PC-9 (cell line): ENCODE measurements at places on chromosomes 7 and 10.

- no peak for DNase-seq
Measured at GRCh38 chr7:74182453-74183090, 8.4 kb downstream of the EIF4H start.

DNA sequence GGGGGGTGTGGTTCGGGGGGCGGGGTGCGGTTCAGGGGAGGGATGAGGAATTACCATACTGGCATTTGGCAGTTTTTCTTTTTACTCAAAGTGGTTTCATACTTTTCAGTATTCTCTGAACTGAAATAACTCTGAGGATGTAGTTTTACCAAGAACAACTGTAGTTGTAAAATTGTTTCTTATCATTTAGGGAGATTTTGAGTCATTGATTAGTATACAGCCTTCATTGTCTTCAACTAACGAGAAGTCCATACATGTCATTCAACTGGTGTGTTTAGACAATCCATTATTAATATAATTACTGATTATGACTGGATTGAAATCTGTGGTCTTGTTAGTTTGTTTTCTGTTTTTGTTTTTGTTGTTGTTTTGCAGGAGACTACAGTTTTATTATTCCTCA, 40.8 kb downstream of the COPG2 start:
- no peak for DNase-seq

DNA sequence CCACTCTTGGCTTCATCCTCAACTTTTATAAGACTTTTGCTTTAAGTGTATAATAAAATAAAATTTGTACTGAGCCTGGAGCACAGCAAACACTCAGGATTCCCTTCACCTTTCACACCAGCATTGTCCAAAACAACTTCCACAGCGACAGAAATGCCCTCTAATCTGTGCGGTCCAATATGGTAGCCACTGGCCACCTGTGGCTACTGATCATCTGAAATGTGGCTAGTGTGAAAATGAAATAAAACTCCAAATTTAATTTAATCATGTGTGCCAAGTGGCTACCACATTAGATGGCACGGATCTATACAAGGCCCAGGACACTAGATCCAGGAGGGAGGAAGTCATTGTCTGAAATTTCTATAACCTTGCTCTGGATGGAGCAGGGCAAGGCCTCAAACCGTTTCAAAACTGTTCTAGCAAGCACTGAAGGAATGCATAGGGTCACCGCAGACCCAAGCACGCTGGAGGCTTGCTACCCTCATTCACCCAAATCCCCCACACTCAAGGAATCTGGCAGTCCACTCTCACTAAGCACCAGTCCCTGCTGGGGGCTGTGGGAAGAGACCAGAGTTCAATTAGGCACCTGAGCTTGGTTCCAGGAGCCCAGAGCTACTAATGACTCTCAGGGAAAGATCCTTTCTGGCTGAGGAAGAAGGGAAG, 6.3 kb upstream of the MYO1G start:
- DNase-seq: peak; percentile 23

GRCh38 chr10:11687357-11687771, 54.8 kb upstream of the ECHDC3 start:
- DNase-seq: peak; percentile 97

DNA sequence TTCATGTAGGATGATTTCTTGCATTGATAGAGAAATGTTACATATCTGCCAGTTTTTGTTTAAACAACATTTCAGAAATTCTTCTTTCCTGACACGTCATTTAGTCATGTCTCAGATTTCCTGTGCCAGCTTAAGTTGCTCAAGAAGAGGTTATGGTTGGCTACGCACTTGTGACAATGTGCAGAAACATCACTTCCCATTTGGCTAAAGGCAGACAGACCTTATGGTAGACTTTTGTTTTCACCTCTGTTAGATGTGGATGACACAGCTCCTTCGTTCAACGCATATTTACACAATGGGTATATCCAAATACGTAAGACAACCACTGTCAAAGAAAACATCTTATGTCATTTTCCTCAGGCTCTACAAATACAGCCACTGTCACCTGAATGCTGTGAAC, 125.8 kb downstream of the DOCK4 start:
- peak; percentile 35 for DNase-seq

DNA sequence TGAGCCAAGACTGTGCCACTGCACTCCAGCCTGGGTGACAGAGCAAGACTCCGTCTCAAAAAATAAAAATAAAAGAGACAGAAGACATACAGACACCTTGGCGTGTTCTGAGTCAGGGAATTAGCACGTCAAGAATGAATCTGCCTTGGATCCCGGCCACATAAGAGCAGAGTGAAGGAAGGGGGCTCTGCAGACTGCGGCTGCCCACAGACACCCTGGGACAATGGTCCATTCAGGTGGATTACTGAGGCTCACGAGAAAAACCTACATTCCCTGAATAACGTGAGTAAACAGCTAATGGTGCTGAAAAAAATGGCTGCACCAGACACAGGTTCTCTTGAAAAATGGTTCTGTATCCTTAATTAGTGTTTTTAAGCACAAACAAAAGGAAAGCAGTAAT, 100.1 kb upstream of the FGFR2 start:
- no peak for DNase-seq

DNA sequence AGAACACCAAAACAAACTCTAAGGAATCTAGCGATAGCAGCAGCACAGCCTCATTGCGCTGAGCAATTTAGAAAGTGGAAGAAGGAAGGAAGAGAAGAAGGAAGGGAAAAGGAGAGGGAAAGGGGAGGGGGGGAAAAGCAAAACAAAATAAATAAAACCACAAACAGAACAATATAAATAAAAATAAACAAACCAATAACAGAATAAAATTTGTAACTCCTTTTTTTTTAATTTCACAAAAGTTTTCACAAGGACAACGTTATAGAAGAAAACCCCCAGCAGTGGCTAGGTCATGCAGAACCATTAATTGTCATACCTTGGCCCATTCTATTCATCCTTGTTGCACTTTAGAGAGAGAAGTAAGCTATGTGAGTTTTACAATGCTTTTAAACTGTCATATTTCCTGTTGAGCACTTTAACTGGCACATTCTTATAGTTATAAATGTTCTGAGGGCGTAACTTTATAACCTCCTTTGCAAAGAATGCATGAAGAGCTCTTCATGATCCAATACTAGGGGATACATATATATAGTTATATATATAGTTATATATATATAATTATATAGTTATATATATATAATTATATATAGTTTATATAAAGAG, 752.8 kb downstream of the KCNMA1 start:
- DNase-seq: no peak

DNA sequence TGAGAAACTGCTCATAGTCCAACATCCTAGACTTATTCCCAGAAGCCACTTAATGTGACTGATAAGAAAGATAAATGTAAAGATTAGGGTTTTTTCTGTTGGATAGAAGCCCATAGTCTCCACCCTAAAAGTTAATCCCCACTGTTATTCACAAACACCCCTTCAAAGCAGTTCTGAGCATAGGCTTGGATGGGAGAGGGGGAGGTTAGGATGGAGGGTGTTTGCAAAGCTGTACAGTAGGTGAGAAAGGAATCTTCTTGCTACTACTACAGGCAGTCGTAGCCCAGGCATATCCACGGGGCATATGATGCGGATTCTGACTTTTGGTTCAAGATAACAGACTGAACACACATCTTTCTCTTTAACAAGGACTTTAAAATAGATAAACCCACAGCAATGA, 535.9 kb downstream of the PHTF2 start:
- DNase-seq: no peak

GRCh38 chr10:86042161-86042560, 324.4 kb downstream of the GRID1 start:
- DNase-seq: no peak

DNA sequence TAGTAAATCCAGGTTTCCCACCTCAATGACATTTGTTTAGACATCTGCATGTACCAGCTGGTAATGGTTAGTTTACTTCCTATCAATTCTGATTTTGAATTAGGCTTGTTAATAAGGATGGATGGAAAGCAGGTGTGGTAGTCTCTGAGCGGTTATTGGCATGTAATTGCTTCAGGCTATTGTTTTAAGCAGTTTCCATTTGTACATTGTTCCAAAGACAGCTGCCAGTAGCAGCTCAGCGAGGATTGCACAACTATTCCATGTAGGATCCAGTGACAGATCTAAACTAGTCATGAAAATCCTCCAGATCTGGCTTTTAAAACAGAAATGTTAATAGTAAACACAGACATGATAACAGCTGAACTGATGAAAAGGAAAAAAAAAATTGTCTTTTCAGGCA, 436.0 kb upstream of the ADARB2 start:
- no peak for DNase-seq

GRCh38 chr7:141369422-141369821, 181.8 kb upstream of the AGK start:
- no peak for DNase-seq

- DNase-seq: no peak
Measured at GRCh38 chr10:131569851-131570715, 258.6 kb upstream of the TCERG1L start.

DNA sequence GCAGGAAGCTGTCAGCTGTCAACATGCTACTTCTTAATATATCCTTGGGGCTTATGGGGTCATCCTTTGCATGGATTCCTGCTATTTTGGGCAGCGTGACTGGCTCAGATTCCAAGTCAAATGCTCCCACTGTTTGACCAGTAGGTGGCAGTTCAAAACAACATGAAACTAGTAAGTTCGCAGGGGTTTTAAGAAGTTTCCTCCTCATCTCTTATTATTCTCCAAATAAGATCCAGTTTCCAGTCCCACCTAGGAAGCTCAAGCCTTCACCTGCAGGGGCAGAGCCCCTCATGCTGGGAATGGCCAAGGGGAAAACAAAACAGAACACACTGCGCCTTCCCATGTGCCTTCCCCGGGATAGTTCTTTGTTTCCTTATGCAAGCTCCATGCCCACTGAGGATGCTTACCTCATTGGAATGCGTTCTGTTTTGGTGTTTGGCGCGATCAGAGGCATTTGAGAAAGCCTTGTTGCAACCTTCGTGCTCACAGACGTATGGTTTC, 259.8 kb downstream of the GLI3 start:
- DNase-seq: peak; percentile 14

GRCh38 chr10:50610368-50610767, 13.4 kb downstream of the SGMS1 start:
- DNase-seq: no peak

DNA sequence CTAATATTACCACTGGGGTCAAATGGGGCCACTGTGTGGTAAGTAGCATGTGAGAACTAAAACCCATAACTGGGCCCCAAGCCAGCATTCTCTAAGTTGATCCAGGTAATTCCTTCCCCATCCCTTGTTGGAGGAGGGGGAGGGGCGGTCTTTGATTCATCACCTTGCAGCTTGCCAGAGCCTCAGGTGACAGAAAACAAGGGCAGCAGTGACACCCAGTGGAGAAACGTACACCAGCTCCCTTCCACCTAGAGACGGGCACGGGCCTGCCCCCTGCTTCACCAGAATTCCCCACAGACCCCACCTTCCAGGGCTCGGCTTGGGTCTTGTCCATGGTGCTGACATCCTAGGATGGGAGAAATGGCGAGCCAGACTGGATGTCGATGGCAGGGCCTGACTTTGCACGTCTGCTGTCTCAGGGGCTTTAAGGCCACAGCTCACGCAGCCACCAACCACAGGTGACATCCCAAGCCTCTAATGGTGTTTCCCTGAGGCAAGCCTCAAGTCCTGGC, 102.0 kb downstream of the STRA8 start:
- peak; percentile 73 for DNase-seq

GRCh38 chr10:72846238-72846637, 47.3 kb upstream of the OIT3 start:
- DNase-seq: peak; percentile 94

GRCh38 chr10:102657984-102658724, 13.9 kb downstream of the TRIM8 start:
- DNase-seq: no peak

GRCh38 chr7:19470031-19470430, 238.8 kb downstream of the POLR1F start:
- DNase-seq: no peak

GRCh38 chr7:122269241-122269640, 35.3 kb downstream of the FEZF1 start:
- DNase-seq: no peak

DNA sequence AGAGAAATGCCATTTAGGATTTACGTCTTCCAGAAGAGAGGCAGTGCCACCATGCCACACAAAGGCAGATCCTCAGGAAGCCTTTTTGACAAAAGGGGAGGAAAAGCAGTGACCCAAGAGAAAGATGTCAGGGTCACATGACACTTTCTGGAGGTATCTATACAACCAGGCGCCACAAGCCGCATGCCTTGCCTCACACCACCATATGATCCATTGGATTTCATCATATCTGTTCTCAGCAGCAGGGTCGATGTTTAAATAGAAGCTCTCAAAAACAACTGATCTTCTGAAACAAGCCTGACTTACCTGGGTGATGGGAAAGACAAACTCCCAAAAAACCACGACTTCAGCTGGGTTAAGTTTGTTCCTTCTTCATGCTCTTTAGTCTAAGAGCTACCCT, 52.5 kb upstream of the UNC5B start:
- no peak for DNase-seq

DNA sequence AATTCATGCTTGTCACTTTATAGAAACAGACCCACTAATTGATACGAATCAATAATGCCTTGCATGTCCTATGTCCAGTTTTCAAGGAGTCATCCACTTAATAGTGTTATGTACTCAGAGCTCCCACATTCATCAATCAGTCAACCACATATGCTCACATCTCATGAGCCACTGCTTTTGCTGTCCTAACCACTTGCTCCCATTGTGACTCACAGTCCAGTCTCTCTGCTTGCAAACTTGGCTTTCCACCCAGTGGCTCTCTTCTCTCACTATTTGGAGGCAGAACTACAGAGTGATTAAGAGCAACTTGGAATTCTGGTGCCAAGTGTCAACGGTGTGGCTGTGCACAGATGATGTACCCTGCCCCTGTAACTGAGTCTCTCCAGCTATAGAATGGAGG, 166.0 kb downstream of the SNX13 start:
- DNase-seq: no peak

DNA sequence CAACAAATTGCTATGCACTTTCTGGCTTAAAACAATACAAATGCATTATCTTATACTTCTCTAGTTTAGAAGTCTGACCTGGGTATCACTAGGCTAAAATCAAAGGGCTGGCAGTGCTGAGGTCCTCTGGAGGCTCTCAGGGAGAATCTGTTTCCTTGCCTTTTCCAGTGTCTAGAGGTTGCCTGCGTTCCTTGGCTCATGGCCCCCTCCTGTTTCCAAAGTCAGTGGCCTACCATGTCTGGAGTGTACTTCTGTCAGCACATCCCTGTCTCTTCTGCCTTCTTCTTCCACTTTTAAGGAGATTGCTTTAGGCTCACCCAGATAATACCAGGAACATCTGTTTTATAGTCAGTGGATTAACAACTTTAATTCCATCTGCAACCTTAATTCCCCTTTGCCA, 52.4 kb downstream of the CCNY start:
- DNase-seq: no peak

GRCh38 chr10:98267894-98268693, at the start of gene LOXL4:
Gene LOXL4, minus strand, starts transcription at chr10:98268194. Its CDS starts 5,175 bp downstream, at chr10:98263019.
- no peak for DNase-seq

DNA sequence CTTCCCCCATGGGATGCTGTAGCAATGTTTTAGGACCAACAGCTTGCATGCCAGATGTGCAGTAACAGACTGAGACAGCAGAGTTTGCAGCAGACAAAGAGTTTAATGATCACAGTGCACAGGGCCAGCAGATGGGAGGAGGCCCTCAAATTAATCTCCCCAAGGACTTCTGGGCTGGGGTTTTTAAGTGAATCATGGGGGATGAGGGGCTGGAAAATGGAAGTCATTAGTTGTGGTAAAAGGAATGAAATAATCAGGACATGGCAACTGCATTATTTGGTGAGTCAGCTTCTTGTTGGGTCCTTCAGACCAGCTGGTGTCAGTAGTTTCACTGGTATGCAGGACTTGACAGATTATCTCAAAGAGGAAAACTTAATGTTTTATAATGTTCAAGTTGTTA, 12.6 kb upstream of the NRBF2 start:
- DNase-seq: no peak
